ENCODE measurements at places on chromosomes 11 and 22. TPM values are rescaled to one million over a fixed set of nuclear protein-coding genes. Genes with fewer than 3 reads are reported as not detected.

DNA sequence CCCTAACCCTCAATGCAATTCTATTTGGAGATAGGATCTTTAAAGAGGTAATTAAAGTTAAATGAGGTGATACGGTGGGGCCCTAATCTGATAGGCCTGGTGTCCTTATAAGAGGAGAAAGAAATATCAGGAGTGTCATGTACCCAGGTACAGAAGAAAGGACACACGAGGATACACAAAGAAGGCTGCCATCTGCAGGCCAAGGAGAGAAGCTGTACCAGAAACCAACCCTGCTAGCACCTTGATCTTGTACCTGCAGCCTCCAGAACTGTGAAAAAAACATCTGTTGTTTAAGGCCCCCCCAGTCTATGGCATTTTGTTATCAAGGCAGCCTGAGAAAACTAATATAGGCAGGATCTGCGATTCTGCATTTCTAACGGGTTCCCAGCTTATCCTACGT lies 44.2 kb downstream of the FBXO7 start:
- ATAC-seq = no peak

DNA sequence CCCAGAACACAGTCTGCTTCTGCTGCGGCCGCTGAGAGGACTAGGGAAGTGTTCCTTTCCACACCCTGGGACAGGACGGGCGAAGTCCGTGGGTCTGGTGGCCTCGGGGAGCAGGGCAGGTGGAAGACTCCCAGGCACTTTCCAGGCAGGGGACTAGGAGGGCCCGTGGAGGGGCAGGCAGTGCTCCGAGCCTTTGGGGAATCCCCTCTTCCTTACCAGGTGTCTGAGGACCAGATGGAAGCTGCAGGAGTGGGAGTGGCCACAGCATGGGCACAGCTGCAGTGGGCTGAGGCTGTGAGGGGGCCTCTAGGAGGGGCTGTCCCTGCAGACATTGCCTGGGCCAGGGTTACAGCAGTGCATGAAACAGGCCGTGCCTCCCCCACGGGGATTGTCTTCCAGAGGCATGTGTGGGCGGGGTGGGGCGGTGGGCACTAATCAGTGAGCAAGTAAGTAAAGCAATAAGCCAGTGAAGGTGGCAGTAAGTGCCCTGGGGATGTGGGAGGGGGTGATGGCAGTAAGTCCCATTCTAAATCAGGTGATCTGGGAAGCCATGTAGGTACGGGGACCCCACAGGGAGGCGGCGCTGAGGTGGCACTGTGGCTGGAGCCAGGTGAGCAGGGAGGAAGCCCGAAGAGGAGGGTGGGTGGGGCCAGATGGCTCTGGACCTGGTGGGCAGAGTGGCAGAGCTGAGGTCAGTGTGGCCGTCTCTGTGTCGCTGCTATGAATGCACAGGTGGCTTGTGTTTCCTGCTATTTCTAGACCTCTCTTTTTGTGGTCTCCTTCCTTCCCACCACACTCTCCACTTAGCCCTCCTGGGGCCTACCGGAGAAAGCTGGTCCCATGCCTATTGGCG lies 66.4 kb downstream of the CTTN start:
- no peak for ATAC-seq

DNA sequence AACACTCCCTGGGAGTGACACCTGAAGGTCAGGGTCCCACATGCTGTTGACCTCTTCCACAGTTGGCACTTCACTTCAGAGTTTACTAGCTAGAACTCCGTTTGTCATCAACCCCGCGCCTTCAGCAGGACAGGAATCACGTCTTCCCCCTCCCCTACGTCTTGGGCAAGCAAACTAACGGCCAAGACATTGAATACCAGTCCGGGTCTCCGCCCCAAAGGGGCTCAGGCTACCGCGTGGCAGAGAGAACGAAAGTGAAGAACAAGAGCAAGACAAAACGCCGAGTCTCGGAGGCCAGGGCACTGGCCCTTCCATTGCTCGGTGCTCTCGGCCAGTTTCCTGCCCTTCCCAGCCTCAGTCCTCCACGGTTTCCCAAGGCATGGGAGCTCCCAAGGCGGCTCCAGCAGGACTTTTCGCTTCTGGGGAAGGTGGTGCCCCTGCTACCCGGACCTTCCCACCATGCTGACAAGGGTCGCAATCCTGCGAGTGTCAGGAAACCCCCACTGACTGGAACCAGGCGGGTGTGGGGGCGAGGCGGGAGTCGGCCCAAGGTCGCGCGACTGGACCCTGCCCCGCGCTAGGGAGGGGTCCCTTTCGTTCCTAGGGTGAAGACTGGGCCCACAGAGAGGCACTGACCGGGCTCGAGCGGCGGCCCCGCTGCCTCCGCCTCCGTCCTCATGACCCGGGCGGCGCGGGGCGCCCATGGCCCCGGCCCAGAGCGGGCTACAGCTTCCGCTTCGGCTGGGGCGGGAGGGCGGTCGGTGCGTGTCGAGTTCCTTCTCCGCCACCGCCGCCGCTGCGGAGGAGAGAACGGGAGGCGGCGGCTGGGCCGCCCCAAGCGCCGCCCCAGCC lies at the start of gene GUCD1:
Gene GUCD1 (minus strand): TSS at position 826 of the 852 bp plus-strand sequence. CDS start 147 bp downstream, at position 679.
- ATAC-seq = peak; percentile 0

GRCh38 chr22:29313576-29314466 lies 1.7 kb downstream of the RASL10A start:
- ATAC-seq = no peak

GRCh38 chr11:133508468-133508867 lies 23.8 kb downstream of the OPCML start:
- no peak for ATAC-seq

Gene RANGAP1
- total RNA-seq = 47.9 TPM

Gene SLC6A5
- total RNA-seq = not detected

Gene C11orf86
- not detected for total RNA-seq

Measured in gastroesophageal sphincter (tissue), 4 donors.